ENCODE measurements at places on chromosomes 12 and 14. TPM values are rescaled to one million over a fixed set of nuclear protein-coding genes. Genes with fewer than 3 reads are reported as not detected.

Gene PRKD1
- 9.7 TPM for polyA plus RNA-seq

Gene GZMH
- not detected for polyA plus RNA-seq

Gene DNAJC22
- 17.8 TPM for polyA plus RNA-seq

Gene C12orf56
- 1.4 TPM for polyA plus RNA-seq

Gene NTF3
- 6.3 TPM for polyA plus RNA-seq

Gene SLCO1B1
- polyA plus RNA-seq: 8.9 TPM

Gene HRK
- 0.10 TPM for polyA plus RNA-seq

Gene RASSF9
- 0.31 TPM for polyA plus RNA-seq

Gene CACNA1C
- 7.9 TPM for polyA plus RNA-seq

Gene CDKN3
- 19.3 TPM for polyA plus RNA-seq

Gene TAS2R43
- 0.69 TPM for polyA plus RNA-seq

Gene TSPAN19
- polyA plus RNA-seq: not detected

Gene ANKS1B
- polyA plus RNA-seq: 3.7 TPM

Gene TBX5
- polyA plus RNA-seq: 6.3 TPM

Gene PRB2
- 1.5 TPM for polyA plus RNA-seq

Gene CAMKK2
- polyA plus RNA-seq: 21.9 TPM
